ENCODE measurements at places on chromosomes 3 and 15.

DNA sequence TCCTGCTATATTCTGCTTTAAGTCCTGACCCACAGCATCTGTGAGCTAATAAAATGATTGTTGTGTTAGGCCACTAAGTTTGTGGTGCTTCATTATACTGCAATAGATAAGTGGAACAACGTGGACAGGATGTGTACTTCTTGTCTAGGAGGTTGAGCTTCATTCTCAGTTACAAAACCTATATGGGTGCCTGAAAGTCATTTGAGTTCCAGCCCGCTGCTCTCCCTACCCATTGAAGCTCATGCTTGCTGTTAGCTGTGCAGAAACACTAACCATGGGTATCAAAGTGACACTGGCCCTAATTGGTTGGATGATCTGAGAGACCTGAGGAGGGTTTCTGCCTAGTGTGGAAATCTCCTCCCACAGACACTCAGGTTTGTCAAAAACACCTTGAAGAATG lies 357.2 kb downstream of the PDCD6IP start:
- DNase-seq: no peak

DNA sequence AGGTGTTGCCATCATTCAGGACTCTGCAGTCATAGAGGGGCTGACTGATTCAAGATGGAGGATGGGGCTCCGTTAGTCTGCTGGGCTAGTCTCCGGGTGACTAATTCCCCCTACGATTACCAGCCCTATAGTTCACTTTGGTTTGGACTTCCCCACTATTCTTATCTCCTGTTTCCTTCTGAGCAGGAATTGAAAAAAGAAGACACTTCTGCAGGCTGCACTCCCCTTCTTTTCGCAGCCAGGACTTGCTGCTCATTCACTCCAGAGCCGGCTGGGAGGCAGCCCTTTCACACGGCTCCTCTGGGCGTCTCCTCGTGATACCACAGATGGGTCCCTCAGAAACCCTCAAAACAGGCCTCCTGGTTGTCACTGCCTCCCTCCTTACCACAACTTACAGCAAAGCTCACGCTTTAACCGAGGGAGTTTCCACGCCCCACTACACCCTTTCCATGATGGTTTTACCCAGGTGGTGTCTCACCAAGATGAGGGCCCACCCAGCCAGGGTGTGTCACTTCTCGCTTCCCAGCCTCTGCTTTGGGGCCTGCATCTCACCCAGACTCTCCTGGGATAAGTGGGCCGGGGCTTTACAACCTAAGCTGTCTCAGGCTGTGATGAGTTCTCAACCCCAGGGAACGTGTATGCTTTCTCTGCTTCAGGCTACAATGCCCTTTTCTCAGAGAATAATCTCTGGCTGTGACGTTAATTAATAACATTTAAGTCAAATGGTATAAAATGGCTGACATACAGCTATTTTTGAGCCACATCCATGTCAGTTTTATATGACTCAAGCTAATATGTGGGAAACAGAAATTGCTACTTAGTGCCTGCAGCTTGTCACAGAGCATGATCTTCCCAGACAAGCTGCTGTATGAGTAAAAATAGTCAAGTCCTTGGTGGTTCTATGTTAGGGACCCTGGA lies 11.9 kb downstream of the CX3CR1 start:
- DNase-seq: peak; percentile 73

- peak; percentile 13 for DNase-seq
Measured at GRCh38 chr3:18723206-18723810, 298.2 kb upstream of the SATB1 start.

- DNase-seq: no peak
Measured at GRCh38 chr15:76172782-76173181, 113.0 kb downstream of the TMEM266 start.

- no peak for DNase-seq
Measured at GRCh38 chr3:77186728-77187127, 146.8 kb downstream of the ROBO2 start.

- DNase-seq: no peak
Measured at GRCh38 chr3:141926929-141927328, 50.5 kb downstream of the ATP1B3 start.

DNA sequence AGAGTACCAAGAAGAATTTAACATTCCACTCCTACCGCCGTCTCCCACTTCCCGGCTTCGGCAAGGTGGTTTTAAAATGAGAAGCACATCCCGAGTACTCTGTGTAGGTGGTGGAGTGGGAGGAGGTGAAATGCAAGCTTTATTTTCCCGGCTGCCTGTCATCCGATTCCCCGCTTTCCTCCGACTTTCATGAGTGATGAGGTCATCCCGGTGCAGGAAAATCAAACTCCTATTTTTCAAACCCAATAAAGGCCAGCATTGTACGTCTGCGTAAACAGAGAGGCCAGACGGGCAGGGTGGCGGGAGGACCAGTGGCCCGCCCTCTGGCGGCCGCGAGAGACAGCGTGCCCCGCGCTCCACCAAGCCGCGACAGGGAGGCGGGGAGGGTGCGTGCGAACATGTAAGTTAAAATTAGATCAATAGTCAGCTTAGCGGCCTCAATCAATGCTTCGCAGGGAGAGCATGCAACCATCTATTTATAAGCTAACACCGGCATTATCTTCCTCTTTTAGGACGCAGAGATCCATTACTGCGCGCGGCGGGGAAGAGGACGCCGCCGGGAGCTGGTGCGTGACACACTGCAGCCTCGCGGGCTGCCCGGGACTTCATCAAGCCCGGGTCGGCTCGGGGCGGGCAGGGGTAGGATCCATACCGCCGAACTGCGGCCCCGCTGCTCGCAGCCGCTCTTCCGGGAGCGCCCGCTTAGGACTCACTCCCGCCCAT lies 163.3 kb downstream of the CD47 start:
- peak; percentile 77 for DNase-seq

DNA sequence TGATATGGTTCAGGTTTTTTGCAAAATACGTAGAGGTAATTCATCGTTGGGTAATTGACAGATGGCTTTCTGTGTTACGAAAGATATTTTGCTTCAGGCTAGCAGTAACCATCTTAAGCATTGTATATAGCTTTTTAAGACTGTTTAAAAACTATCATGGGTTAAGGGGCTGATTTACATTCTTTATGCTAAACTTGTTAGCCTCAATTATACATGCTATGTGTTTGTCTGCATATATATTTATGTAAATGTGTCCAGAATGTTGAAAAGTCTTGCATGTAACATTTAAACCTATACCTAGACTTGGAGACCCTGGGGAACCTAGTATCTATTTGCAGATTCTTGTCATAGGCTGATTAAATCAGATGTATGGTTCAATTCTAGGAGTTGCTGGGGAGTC lies 11.1 kb upstream of the P2RY14 start:
- DNase-seq: no peak

- no peak for DNase-seq
Measured at GRCh38 chr15:25875566-25875965, 12.4 kb upstream of the ATP10A start.

DNA sequence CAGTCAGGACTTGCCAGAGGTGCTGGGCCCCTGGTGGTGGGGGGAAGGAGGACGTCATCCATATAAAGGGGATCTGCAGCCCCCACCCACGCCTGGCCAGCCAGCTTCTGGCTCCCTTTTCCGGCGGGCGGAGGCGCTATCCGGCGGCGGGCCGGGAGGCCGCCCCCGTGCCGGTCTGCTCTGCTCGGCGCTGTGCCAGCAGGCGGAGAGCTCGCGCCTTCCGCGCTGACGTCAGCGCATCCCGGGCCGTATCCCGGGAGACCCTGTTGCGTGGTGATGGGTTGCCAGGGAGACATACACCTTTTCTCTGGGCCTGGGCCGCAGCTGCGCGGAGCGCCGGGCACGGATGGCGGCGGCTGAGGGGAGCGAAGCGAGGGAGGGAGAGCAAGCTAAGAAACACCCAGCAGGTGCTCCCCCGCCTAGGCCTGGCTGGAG lies 1.1 kb downstream of the FAM131A start:
- DNase-seq: no peak

- DNase-seq: peak; percentile 65
Measured at GRCh38 chr3:122305818-122306621, 19.0 kb upstream of the CSTA start.

GRCh38 chr3:130644628-130645253 lies 101.9 kb downstream of the PIK3R4 start:
- no peak for DNase-seq

DNA sequence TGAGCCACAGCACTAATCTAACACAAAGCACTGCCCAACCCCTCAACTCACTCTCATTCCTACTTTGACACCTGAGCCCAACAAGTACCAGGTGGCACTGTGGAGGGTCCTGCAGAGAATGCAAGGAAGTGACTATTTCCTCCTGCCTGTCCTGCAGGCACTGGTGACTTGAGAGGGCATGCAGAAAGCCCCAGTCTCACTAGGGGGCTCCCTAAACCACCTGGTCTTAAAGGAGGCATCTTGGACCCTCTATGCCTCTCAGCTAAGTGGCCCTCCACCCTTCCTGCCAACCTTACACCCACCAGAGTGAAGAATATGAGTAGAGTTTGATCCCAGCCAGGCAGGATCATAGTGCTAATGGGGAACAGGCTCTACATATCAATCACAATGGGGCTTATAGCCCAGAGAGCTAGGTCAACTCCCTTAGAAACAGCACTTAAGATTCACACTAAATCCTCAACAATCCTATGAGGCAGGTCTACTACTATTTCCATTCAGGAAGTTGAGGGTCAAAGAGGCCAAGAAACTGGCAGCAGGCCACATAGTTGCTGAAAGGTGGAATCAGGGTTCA lies 15.2 kb downstream of the TRAIP start:
- peak; percentile 68 for DNase-seq

DNA sequence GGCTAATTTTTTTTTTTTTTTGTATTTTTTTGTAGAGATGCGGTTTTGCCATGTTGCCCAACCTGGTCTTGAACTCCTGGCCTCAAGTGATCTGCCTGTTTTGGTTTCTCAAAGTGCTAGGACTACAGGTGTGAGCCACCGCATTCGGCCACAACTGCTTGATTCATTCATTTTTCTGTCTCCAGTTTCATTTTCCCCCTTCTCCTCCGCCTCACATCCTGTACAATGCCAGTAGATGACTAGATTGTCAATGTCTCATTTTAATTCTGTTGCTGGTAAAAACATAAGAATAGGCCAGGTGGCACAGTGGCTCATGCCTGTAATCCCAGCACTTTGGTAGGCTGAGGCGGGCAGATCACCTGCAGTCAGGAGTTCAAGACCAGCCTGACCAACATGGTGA lies 12.0 kb upstream of the ZNF592 start:
- no peak for DNase-seq

DNA sequence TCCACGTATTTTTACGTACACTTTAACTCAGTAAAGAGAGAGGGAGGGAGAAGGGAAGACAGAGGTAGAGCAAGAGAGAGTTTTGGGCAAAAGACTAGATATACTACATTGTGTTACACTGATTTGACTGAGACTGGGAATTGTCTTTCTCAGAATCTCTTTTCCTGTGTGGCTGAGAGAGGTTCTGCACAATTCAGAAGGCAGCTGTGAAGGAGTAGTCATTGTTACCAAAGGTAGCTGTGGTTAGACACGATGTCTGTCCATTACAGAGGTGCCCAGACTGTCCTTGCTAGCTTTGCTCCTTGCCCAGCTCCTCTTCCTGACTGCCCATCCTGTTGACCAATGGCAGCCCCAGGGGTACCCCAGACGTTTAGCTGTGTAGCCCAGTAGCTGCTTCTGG lies 577.5 kb upstream of the CBLB start:
- no peak for DNase-seq

DNA sequence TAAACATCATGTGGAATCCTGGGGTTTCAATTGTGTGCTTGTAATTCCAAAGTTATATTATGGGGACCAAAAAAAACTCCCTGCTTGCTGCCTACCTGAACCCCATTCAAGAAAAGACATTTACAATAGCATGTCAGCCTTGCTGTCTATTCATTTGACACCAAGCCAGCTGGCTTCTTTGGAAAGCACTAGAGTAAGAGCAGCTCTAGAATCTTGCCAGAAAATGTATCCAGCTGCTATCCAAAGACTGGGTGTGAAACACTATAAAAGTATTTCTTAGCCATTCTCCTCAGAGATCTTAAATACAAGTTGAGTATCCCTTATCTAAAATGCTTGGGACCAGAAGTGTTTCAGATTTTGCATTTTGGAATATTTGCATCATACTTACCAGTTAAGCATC lies 87.4 kb downstream of the RAD18 start:
- no peak for DNase-seq

DNA sequence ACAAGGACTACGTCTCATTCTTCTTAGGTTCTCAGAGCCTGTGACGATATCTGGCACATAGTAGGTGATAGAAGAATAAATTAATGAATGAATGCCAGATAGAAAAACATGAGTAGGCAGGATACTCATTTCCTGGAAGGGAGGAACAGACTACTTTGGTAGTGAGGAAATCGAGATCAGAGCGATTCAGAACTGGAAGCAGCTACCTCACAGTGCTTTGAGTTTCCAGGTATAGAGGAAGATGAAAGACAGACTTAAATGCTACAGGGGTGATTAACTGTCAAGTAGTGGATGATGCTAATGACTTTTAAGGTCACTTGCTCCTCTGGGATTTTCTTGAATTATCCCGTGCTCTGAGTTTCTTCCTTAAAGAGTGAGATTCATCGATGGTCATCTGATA lies 951.5 kb upstream of the CFAP20DC start:
- DNase-seq: no peak

GRCh38 chr15:47908950-47909670 lies 191.8 kb downstream of the SEMA6D start:
- no peak for DNase-seq

DNA sequence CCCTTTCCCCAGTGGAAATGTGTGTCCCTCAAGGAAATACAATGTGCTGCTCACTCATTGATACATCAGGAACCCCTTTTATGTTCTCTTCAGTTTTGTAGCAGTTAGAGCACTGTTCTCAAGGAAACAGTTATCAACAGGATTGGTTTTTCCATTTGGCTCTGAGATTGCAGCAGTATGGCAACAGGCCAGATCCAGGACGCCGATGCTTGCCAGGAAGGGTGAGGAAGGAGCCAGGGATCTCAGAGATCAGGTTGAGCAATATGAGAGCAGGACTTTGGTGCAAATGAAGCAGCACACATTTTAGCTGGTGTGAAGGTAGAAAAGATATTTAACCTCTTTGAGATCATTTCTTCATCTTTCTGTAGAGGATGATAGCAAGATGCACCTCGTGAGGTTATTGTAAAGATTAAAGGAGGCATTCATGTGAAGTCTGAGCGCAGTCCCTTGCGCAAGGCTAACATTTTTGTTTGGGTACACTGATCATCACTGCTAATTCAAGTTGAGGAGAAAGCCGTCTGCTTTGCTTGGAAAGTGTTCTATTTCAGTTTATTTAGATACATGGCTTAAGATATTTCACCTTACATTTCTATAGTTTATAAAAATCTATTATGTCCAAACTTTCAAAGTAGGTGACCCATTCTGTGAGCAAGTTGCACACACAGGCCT lies 68.5 kb downstream of the KCNH8 start:
- DNase-seq: no peak
